ENCODE measurements at places on chromosomes 3 and 15. TPM values are rescaled to one million over a fixed set of nuclear protein-coding genes. Genes with fewer than 3 reads are reported as not detected.

Gene EPHB1
- total RNA-seq: 0.36 TPM

Gene FAM81A
- not detected for total RNA-seq

GRCh38 chr15:71444032-71444810 lies 328.9 kb downstream of the THSD4 start:
- DNase-seq: no peak

DNA sequence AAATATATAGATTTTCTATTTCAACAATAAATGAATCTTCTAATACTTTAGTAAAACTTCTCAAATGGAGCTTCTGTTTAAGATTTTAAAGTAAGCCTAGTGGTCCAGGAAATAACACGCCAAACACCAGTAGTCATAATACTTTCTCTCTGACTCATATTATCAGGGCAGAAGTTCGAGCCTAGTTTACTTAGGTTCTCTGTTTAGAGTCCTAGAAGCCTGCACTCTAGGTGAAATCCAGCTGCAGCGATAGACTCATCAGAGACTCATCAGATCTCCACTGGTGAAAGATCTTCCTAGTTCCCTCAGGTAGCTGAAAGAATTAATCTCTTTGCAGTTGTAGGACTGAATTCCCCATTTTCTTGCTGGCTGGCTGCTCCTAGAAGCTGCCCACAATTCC lies 552.5 kb upstream of the ROBO2 start:
- DNase-seq: peak; percentile 85

DNA sequence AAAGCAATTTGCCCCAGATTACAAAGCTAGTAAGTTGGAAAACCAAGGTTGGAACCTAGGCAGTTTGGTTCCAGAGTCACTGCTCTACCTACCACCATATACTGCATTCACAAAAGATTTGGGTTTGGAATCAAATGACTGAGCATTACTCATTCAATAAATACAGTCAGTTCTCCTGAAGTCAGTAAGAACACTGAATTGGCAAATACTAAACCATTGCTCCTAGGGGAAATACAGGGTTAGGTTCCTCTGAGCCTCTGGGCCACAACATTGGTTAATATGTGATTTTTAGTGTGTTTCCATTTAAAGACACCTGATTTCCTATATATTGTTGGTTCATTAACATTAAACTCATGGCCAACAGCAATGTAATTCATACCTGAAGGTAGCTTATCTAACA lies 2.1 kb upstream of the EIF5A2 start:
- no peak for DNase-seq

DNA sequence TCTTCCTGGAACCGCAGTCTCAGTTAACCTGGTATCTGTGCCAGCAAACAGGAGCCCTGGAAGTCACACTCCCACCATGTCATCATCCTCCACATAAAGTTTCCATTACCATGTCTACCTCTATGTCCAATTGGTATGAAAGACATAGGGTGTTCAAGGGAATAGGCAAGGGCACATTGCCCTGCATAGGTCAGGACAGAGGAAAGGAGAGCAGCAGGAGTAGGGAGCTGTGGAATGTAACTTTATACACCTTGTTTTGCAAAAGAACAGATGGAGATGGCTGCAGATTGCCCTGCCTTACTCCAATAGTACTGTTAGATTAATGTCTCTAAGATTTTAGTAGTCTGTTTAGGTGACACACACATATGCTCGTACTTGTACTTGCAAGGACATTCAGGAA lies 1056.4 kb downstream of the NTRK3 start:
- DNase-seq: no peak

DNA sequence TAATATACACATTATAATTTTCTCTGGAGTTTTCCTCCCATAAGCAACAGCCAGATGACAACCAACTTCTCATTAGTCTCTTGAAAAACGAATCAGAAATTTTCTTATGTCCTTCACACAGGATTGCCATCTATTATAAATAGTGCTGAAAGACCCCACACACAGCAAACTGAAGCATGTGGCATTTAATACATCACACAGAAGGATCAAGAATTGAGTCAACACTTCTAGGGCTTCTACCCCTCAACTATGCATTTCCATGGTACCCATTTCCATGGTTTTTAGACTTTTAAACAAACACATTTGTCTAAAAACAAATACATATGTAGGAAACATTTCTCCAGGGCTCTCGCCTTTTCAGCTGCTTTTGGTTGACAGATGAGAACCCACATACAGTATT lies 282.1 kb downstream of the ZBTB20 start:
- no peak for DNase-seq

- no peak for DNase-seq
Observed at GRCh38 chr3:138445236-138445635, 10.8 kb downstream of the ESYT3 start.

DNA sequence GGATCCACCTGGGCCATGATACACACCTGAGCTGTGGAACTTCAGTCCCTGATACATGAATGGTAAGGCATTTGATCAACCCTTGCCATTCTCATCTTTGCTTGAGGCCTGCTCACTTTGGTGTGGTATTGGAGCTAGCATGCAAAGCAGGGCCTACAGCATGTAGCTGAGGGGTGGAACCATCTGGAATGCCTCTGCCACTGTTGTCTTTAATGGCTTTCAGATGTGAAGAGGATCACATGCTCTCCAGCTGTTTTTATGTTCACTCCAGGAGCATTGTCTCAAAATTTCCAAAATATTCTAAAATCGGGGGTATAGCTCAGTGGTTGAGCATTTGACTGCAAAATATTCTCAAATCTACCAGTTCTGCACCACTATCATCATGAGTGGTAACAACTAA lies 64.4 kb upstream of the PHLDB2 start:
- DNase-seq: no peak

- DNase-seq: no peak
Observed at GRCh38 chr15:38085114-38085513, 150.7 kb downstream of the TMCO5A start.

DNA sequence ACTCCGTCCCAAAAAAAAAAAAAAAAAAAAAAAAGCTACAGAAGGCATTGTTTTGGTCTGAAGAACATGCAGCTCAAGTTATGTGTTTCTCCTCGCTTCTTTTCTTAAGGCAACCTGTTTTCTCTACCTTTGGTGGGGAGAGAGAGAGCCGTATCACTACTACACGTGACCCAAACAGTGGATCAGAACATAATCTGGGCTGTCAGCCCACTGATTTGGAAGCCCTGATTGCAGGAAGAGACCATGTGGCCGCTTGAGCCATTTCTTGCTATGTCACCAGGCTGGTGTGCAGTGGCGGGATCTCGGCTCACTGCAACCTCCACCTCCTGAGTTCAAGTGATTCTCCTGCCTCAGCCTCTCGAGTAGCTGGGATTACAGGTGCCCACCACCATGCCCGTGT lies 69.8 kb downstream of the ABTB1 start:
- DNase-seq: no peak

GRCh38 chr3:147702509-147702908 lies 293.3 kb downstream of the ZIC1 start:
- DNase-seq: no peak

- DNase-seq: no peak
Observed at GRCh38 chr3:145471976-145472375, 689.0 kb downstream of the PLOD2 start.

All from IMR-90 (cell line).